ENCODE measurements at places on chromosomes 2 and 18.

GRCh38 chr2:24214880-24215279, 40.0 kb downstream of the FAM228A start:
- DNase-seq = no peak

DNA sequence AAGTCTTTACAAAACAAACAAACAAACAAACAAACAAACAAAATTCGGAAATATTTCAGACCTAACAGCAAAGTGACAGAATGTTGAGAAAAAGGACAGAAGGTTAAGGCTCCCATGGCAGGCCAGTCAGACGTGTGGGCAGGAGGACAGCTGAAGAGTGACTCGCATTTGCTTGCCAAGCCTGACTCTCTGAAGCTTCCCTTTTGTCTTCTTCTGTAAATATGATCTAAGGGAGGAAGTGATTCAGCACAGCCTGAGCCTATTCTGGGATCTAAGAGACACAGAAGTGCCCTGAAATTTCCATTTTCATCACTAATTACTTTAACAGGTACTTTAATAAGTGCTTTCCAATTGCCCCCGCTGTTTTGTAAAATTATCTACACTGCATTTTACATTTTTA, 134.0 kb upstream of the LYPD1 start:
- DNase-seq = no peak

- DNase-seq = no peak
Measured at GRCh38 chr2:68765739-68766375, 31.2 kb downstream of the ARHGAP25 start.

DNA sequence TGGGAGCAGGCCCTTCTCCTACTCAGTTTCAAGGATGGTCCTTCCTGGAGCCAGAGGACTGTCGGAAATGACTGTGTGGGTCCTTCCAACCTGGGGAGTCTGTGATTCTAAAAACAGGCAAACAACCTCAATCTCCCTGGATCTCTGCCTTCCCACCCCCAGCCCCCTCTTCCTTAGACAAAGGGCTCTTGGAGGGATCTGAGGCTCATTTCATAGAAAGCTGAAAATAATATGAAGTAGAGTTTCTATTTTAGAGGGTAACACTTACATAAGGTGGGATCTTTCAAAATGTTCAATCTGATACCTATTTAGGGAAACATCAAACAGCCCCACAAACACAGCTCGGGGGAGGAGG, 69.4 kb downstream of the RHOB start:
- DNase-seq = no peak
